ENCODE measurements at places on chromosomes 4 and X.

DNA sequence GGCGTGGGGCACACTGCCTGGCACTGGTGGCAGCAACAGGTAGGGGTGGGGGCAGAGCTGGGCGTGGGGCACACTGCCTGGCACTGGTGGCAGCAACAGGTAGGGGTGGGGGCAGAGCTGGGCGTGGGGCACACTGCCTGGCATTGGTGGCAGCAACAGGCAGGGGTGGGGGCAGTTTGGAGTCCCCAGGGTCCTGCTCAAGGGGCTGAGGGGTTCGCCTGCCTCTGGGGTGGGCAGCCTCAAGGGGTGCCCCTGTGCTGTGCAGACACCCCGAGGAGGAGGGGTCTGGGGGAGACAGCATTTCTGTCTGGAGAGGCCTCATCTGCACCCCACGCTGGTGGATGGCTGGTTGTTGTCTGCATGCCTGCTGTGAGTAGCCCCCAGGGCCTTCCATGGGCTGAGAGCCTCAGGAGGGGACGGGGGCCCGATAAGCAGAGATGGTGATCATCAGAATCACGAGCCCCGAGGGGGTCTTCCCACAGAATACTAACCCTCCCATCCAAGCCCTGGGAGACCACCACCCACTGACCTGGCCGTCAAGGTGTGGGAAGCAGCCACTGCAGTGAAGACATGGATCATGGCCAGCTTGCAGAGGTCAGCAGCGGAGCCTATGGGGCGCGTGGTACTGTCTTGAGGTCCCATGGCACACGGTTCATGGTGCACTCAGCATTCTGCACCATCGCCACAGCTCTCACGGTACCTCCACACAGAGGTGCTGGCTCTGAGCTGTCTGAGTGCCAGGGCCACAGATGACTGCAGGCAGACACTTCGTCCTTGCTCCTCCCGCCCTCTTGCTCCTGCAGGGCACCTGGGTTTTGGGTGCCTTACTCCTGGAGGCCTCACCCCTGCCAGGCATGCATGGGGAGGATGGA is 21.5 kb downstream of the NAT8L start:
- no peak for DNase-seq

- no peak for DNase-seq
These were observed 243.6 kb upstream of the GPRIN3 start for GRCh38 chr4:89551191-89551590.

DNA sequence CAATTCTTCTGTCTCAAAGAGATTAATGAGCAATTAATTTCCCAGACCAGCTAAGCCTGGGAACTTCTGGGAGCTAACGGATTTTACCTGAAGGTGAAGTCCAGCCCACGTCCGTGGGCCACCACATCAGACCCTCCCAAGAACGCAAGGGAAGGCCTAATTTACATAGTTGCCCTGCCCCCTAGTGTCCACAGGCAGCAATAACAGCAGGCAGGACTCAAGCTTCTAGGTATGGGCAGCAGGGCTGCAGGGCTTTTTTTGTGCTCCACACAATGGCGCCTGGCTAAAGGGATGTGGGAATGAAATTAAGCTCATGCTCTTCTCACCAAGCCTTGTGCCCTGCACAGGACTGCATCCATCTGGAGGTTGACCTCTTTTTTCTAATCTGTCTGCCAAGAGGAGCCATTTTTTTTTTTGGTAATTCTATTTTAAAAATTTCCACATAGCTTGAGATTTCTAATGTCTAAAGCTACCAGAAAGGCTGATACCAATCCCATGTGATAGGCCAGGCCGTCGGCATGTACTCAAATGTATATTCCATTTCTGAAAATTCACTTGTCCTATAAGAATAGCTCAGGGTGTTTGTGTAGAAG is 111.9 kb upstream of the TMEM164 start:
- DNase-seq, result peak; percentile 71

DNA sequence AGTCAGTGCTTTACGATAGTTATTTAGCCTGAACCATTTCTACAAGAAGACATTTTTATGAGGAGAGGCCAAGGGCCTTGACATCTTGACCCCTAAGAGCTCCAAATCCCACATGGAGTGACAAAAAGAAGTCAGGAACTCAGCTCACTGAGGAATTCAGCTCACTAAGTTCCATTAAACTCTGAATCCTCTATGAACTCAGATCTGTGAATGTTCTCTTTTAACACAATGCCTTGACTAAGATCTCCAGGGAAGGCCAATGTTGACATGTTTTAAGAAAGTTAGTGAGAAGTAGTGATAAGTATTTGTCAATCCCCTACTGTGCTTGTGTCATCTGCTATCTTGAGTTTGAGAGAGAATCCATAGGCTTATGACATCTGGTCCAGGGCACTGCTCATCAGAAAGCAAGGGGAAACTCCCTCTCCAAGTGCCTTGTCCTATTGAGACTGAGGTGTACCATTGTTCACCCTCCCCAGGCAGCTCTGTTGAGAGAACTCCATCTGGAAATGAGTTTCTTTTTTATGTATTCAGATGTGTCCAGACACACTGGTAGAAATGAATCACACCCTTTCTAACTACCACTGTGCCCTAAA is 68.7 kb upstream of the PCDH19 start:
- DNase-seq, result no peak

- DNase-seq, result no peak
These were observed 1.6 kb downstream of the RCHY1 start for GRCh38 chr4:75512386-75513211.

- DNase-seq, result no peak
These were observed 70.8 kb upstream of the FREM3 start for GRCh38 chr4:143771269-143771668.

GRCh38 chr4:101604976-101605375 is 185.6 kb upstream of the BANK1 start:
- no peak for DNase-seq

GRCh38 chr4:64271601-64272081 is 137.6 kb downstream of the TECRL start:
- DNase-seq, result no peak

DNA sequence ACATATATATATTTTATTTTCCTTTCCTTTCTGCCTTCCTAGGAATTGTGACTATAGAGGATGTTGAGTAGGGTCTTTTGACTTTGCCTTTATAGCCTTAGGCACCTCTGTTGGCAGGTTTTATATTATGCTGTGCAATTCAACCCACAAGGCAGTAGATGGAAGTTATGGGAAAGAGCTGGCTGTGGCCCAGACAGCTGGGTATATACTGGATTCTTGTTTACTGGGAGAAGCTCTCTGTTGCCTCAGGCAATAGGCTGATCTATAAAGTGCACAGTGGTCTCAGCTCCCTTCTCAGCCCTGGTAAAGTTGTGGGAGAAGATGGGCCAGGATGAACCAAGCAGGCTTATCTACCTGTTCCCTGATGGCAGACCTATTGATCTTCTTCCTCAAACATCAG is 342.0 kb downstream of the GBA3 start:
- DNase-seq, result no peak

DNA sequence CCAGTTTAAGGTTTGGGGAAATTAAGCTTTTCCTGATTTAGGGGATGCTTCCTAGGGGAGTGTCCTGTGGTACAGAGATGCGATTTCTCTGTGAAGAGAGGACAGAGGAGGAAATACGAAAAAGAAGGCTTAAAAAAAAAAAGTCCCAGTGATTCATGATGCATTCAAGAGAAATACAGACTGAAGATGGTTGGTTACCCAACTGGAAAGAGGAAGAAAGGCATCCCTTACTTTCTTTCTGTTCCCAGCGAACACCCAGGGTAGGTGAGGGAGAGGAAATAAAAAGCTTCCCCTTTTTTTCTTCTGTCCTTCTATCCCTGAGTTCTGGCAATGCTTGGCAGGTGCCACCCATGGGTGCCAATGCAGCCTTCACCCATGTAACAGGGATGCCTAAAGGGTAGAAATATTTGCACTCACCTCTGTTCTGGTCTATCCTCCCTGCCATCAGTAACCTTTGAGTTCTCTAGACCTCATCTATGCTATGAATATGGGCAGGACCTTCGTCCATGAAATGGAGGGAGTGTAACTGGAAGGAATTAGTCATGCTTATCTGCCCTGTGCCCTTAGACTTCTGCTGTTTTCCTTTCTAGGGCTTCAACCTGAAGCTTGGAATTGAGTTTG is 230.1 kb upstream of the GALNTL6 start:
- no peak for DNase-seq

DNA sequence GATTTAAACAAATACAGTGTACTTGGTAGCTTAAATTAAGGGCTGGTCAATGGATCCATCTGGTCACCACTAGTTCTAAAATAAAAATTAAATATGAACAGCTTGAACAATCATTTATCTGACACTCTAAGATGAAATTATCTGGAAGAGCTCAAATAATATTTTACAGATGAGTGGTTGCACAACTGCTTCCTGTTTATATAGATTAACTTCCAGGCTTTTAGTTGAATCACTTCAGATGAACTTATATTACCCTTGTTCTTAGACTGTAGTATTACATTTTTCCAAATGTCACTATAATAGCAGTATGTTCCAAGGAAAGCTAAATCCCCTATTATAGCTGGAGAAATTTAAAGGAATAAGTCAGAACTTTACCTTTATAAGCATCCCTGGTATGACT is 92.4 kb upstream of the SMIM10 start:
- no peak for DNase-seq

DNA sequence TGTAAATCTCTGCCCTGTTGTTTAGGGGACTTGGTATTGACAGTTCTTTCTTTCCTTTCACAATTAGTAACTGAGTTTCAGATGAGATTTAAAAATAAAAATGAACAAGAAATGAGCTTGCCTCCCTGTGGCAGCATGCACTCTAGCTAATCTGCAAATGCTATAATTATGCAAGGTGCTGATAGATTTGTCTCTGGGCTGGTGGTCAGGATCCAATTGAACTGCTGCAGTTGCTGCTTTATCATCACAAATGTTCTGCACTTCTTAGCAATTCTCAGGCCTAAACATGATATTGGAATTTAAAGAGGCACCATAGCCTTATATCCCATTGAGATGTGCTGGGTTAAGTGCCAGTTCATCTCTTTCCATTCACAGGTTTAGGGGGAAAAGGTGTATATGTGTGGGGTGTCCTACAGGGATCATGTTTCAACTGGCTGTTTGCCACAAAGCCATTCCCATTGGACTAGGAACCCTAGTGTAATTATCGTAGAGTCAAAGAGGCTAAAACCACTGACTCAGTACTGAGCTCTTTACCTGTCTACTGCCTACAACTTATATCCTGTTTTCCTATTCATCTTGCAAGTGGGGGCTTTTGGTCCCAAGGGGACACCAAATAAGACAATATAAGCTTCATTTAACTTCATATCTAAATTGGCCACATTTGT is 260.3 kb upstream of the TEX13A start:
- DNase-seq, result no peak

- DNase-seq, result no peak
These were observed 154.7 kb downstream of the RAB28 start for GRCh38 chr4:13329340-13329850.

GRCh38 chrX:72366178-72366577 is 60.5 kb upstream of the CITED1 start:
- no peak for DNase-seq

- no peak for DNase-seq
These were observed 96.4 kb upstream of the MED14 start for GRCh38 chrX:40831750-40832149.

- DNase-seq, result no peak
These were observed 1.8 kb downstream of the CCSER1 start for GRCh38 chr4:90128961-90129495.

- DNase-seq, result no peak
These were observed 37.3 kb downstream of the SEC24D start for GRCh38 chr4:118798658-118799057.

GRCh38 chr4:8577046-8577445 is 3.1 kb upstream of the GPR78 start:
- no peak for DNase-seq

DNA sequence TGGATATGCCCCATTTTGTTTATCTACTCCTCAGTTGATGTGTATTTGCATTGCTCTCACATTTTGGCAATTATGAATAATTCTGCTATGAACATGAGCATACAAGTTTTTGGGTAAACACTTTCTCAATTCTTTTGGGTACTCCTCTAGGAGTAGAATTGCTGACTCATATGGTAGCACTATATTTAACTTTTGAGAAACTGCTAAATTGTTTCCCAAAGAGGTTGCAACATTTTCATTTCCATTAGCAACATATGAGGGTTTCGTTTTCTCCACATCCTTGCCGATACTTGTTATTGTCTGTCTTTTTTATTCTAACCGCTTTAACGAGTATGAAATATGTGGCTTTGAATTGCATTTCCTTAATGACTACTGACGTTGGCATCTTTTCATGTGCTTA is 185.4 kb downstream of the TSPAN5 start:
- DNase-seq, result no peak

DNA sequence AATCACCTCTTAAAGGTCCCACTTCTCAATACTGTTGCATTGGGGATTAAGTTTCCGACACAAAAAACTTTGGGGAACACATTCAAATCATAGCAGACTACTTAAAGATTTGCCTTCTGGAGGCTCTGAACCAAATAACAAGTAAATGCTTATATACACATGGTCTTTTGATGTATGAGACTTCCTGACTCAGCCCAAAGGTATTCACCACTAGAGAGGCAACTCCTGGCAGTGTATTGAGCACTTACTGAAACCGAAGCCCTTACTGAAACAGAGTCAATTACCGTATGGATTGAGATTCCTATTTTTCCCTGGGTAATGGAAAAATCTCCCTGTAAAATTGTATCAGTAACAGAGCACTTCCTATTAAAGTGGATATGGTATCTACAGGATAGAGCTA is 45.4 kb downstream of the ZCCHC13 start:
- no peak for DNase-seq

- DNase-seq, result no peak
These were observed 764 bp downstream of the PDGFRA start for GRCh38 chr4:54229631-54230483.

GRCh38 chr4:186839122-186840037 is 115.7 kb upstream of the FAT1 start:
- no peak for DNase-seq

GRCh38 chr4:34094114-34094513 is 2150.2 kb downstream of the ARAP2 start:
- no peak for DNase-seq

- DNase-seq, result no peak
These were observed 12.2 kb downstream of the ANXA5 start for GRCh38 chr4:121684561-121684960.

DNA sequence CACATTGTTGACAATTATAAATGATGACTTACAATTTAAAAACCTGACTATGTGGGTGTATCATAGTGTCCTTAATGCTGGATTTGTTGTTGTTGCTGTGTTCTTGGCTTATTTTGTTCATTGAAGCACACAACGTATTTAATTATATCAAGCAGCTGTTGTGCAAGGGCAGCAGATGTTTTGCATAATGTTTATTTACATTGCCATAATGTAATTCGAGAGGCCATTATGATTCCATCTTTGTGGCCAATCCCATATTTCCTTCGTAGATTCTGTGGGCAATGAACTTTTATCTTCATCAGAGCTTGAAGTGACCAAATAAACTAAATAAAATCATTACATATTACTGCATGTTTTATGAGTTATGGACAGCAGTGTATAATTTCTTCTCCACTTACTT is 422.6 kb upstream of the GALNTL6 start:
- no peak for DNase-seq

- DNase-seq, result no peak
These were observed 100.8 kb upstream of the OTUD4 start for GRCh38 chr4:145281224-145281623.

DNA sequence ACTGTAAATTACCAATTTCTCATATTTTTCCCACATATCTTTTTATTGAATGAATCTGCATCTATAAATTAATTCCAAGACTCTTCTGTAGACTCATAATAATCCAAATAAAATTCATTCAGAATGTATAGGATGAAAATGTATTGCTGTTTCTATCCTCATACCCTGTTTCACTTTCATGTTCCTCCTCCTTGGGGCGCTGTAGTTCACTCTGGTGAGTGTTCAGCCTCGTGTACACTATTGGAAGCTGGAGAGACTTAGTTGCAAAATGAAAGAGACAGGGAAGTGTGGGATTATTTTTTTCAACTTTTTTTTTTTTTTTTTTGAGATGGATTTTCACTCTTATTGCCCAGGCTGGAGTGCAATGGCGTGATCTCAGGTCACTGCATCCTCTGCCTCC is 296.1 kb downstream of the TLL1 start:
- peak; percentile 4 for DNase-seq
